ENCODE measurements at places on chromosomes 6 and 20.

- no peak for DNase-seq
Observed at GRCh38 chr6:152566103-152566875, 70.9 kb downstream of the SYNE1 start.

- DNase-seq = no peak
Observed at GRCh38 chr6:34529665-34530327, 26.3 kb downstream of the SPDEF start.

- DNase-seq = no peak
Observed at GRCh38 chr20:24998121-24998520, 5.6 kb upstream of the APMAP start.

DNA sequence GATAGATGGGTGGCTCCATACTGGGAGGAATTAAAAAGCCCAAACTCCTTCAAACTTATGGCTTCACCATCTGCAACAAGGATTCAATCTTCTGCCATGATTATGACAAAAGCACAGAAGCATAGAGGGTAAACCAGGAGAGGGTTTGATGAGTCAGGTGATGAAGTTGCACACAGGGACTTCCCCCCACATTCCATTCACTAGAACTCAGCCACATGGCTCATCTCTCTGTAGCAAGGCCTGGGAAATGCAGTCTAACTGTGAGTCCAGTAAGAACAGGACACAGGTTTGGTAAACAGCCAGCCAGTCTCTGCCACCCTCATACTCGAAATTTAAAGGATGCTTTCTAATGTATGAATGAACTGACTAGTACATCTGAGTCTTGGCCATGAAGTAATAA, 142.9 kb downstream of the HIVEP2 start:
- peak; percentile 97 for DNase-seq

GRCh38 chr6:3711776-3712175, 39.7 kb downstream of the PXDC1 start:
- DNase-seq = no peak

- peak; percentile 84 for DNase-seq
Observed at GRCh38 chr20:49928411-49929141, 7.6 kb upstream of the RNF114 start.

GRCh38 chr6:3297006-3297405, 38.3 kb downstream of the PSMG4 start:
- DNase-seq = peak; percentile 93

- no peak for DNase-seq
Observed at GRCh38 chr20:59123011-59123677, 40.5 kb upstream of the ZNF831 start.

GRCh38 chr6:41954668-41955067, 13.1 kb upstream of the CCND3 start:
- DNase-seq = no peak

- no peak for DNase-seq
Observed at GRCh38 chr6:163418311-163419029, 4.0 kb downstream of the QKI start.

DNA sequence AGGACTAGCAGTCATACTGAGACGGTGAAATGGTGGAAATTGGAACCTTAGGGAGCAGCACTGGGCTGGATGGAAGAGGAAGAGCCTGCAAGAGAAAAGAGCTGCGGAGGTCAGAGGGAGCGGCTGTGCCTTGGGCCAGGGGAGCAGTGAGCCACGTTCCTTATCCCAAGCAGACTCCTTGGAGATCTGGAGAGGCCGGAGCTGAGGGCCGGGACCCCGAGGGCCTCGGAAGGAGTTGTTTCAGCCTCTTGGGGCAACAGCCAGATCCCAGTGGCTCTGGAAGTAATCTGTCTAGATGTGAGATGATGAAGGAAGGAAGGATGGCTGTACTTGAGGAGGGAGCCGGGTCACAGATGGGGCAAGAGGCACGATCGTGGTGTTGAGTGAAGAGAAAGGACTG, 16.1 kb downstream of the PCMTD2 start:
- DNase-seq = no peak

DNA sequence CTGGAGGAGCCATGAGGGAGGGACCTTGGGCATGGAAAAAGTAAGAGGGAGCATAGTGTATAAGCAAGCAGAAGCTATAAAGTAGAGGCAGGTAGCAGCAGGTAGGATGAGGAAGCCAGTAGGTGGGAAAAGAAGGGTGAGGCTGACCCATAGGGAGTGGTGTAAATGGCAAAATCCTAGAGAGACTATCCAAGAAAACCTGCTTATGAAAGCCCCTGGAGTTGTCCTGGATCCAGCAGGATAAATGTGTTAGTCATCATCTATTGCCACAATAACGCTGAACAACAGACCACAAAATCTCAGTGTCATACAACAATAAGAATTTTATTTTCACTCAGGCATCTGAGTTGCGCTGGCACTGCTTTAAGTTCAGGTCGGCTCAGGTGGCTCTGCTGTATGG, 30.2 kb downstream of the CHD6 start:
- peak; percentile 76 for DNase-seq

DNA sequence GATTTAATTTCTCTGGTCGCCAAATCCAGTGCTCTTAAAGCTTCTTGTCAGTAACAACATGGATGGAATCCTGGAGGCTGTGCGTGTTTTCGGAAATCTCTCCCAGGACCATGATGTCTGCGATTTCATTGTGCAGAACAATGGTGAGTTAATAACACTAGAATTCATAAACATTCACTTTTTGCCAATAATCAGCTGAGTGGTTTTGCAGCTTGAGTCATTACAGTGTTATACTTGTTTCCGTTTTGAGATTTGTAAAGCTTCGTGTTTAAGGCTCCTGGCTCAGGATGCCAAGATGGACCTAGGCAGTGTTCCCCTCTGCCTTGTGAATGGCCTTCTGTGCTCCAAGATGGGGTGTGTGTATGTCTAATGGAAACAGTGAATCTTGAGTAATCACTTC, 113.8 kb downstream of the ARMC2 start:
- DNase-seq = no peak

GRCh38 chr6:168956884-168957730, 296.5 kb downstream of the THBS2 start:
- DNase-seq = peak; percentile 73

GRCh38 chr6:161951126-161951525, 677.3 kb upstream of the AGPAT4 start:
- DNase-seq = no peak

- DNase-seq = peak; percentile 64
Observed at GRCh38 chr20:49320460-49320859, 42.6 kb upstream of the ZNFX1 start.

DNA sequence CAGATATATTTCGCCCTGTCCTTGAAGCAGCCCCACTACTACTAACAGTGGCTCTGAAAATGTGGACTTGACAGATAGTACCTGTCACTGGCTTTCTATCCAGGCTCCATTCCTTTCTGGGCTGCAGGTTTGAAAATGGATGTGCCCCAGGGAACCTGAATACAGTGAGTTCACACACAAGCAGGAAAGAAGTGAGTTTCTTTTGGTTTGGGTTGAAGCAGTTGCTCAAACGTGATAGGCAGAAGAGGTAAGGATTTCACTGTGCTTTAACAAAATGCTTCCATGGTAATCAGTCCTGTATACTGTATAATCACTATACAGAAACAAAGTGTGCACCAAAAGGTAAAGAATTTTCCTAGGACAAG, 382.9 kb downstream of the PRKN start:
- no peak for DNase-seq

- DNase-seq = peak; percentile 40
Observed at GRCh38 chr6:16712255-16712930, 48.9 kb downstream of the ATXN1 start.

- no peak for DNase-seq
Observed at GRCh38 chr6:28586324-28586723, 60.6 kb downstream of the GPX5 start.

GRCh38 chr20:9161311-9161710, 92.4 kb downstream of the PLCB4 start:
- no peak for DNase-seq

DNA sequence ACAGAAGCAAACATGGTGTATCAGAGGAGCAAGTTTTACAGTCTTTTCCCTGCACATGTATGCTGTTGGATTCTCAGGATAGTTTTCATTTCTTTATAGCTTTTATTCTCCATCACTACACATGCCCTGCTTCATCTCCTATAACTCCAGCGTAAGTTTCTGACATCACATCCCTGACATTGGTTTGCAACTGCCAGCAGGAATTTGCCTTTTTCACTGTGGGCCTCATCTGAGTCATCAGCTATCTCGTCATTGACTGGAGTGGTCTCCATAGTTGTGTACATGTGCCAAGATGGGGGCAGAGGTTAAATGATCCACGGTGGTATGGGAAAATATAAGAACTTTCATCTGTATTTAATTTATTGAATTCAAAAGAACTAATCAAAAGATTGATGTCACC, 96.7 kb downstream of the SLX4IP start:
- no peak for DNase-seq

DNA sequence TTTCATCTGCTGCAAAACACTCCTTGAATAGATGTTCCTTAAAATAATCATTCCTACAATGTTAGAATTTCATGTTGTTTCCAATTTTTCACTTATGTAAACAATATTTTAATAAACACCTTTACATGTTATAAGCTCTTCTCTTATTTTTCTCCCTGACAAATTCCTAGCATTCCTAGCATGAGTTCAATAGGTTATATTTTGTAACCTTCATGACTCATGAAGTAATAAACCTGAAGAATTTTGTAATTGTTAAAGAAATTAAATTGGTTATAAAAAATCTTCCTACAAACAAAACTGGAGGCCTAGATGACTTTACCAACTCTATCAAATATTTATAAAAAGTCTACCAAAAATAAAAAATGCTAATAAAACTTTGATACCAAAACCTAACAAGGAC, 66.3 kb downstream of the NT5E start:
- DNase-seq = peak; percentile 10

DNA sequence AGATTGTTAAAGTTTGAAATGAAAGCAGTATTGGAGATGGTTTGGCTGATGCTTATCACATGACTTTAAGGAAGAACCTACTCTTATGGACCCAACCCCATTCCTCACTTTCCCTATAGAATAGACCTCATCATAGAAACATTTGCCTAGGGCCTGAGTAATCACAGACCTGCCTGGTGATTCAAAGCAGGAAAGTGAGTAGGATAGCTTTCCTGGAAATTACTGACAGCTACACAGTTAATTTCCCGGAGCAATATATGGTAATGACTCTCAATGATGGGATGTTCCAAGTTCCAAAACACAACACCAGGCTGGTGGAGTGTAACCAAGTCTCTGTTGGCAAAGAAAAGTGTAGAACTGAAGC, 233.8 kb downstream of the SIM1 start:
- DNase-seq = no peak

- no peak for DNase-seq
Observed at GRCh38 chr6:137928286-137928685, 61.2 kb downstream of the TNFAIP3 start.

DNA sequence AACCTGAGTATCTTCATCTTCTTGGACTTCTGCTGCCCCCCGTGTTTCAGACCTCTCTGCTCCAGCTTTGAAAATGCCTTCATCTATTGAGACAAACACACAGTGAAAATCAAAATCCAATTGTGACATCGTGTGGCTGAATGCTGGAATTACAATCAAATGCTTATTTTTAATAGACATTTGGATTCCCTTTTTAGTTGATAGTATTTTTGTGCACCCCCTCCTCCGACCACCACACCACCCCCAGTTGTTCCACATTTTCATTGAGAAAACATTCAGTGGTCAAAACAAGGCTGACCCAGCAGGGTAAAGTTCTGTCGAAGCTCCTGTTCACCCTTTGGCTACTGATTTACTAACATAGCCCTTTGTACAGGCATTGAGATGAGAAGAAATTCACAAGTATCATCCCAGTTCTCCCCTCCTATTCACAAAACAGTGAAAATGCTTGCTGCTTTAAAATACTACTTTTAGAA, 79.0 kb downstream of the NRSN1 start:
- peak; percentile 35 for DNase-seq

GRCh38 chr20:20713244-20713765, 861 bp upstream of the RALGAPA2 start:
- DNase-seq = no peak

DNA sequence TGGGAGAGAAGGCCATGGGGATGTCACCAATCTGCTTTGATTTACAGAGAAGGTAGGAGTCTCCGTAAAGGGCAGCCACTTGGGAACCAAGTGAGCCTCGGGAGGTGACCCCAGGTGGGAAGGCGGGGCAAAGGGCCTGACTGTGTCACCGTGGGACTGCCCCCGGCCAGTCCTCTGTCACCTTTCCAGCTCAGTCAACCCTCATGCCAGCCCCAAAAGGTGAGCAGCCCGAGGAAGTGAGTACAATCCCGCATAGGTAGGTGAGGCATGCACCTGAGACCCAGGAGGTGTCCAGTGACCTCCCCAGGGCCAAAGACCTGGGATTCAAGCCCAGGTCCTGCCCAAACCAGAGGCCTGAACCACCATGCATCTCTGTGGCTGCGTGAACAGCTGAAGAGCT, 36.2 kb downstream of the BMP7 start:
- no peak for DNase-seq

DNA sequence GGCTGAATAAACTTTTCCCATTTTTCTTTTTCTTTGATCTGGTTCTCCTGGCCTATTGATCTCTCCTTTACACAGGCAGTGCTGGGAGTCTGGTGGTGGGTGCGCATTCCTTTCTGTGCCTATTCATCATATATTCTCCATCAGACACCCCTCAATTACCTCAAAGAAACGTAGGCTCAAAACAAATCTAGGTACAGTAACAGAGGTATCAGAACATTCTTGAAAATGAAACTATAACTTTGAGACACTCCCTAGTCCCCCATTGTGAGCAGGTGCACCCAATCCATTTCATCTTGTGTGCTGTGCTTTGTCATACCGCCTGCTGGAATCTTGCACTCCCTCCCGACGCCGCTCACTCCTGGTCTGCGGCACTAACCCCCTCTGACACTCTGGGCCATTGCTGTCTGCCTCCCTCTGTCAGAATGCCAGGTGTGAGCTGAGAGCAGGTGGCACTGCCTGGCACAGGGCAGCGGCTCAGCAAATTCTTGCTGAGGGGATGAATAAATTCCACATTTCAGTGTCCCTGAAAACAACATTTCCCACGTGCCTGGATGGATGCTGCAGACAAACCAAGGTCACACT, 303.4 kb upstream of the EXOC2 start:
- DNase-seq = no peak

DNA sequence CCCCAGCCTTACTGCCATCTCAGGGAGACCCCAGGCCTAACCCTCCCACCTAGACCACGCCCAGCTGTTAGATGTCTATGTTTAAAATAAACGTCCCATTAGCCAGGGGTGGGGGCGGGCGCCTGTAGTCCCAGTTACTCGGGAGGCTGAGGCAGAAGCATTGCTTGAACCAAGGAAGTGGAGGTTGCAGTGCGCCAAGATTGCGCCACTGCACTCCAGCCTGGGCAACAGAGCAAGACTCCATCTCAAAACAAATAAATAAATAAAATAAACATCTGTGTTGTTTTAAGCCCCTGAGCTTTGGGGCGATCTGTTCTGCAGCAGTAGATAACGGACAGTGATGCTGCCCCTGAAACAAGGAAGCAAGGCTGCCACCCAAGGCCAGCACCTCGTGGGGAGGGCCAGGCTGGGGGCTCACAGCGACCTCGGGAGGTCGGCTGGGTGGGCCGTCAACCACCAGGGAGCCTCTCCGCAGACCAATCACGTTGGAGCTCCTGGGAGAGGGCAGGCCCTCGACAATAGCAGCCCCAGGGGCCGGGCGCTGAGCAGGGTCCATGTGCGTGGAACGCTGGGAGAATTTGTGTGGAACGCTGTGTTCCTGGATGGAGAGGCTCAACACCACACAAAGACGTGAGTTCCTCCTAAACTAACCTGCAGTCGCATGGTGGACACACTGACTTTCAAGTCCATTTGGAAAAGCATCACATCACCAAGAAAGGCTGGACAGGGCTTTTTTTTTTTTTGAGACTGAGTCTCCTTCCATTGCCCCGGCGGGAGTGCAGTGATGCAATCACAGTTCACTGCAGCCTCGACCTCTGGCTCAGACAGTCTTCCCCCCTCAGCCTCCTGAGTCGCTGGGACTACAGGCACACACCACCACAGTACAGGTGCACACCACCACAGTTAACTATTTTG, 1.0 kb upstream of the HELZ2 start:
- DNase-seq = no peak

All from A172 (cell line).